ENCODE measurements at places on chromosomes 6 and 20.

DNA sequence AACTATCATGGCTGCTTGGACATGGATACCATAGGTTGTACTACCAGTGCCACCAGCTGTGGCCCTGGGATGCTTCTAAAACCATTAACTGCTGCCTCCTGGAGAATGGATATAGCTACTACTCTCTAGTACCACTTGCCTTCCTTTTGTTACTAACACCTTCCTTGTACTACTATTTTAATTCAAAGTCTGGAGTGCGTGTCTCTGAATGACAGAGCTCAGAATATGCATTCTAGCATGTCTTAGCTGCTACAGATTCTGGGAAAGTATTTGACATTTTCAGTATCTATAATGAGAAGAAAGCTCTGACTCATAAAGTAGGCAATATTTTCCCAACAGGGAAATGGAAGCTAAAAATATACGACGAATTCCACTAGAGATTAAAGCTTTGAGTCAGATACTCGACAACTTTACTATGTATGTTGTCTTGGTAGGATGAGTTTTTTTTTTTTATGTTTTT lies 112.3 kb downstream of the PFDN4 start:
- no peak for DNase-seq

GRCh38 chr20:16043931-16044330 lies 529.3 kb downstream of the KIF16B start:
- no peak for DNase-seq

- no peak for DNase-seq
Observed at GRCh38 chr6:53284901-53285300, 63.8 kb downstream of the ELOVL5 start.

- no peak for DNase-seq
Observed at GRCh38 chr6:105869835-105870440, 216.2 kb upstream of the PRDM1 start.

DNA sequence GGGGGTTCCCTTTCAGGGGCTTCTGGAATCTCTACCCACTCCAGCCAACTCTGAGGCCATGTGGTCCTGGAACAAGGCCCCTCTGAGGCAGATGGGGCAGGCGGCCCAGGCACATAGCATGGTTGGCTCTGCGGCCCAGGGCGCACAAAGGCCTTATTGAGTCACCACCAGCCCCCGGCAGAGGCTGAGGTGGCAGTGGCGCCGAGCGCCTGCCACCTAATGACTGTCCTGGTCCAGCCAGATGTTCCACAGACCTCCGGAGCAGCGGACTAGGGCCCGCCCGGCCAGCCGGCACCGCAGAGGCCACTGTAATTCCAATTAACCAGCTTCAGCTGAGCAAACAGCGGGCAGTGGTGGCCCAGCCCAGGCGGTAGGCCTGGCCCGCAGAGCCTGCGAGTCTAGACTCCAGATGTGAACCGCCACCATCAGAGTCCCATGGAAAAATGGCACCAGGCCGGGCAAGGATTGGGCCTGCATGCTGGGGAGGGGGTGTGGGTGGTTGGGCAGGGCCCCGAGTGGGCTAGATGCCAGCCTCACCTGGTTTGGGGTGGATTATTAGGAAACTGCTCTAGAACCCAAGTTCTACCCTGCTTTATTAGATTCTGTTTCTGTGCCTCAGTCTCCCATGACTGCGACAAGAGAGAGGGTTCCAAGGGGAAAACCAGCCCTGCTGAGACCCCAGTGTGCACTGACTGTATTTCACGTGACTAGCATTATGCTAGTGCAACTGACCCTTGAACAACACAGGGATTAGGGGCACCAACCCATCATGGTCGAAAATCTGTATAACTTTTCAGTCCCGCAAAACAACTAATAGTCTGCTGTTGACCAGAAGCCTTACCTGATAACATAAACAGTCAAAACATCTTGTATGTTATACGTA lies 34.1 kb upstream of the ID1 start:
- DNase-seq = no peak

GRCh38 chr20:50412069-50412468 lies 98.1 kb upstream of the PTPN1 start:
- no peak for DNase-seq

DNA sequence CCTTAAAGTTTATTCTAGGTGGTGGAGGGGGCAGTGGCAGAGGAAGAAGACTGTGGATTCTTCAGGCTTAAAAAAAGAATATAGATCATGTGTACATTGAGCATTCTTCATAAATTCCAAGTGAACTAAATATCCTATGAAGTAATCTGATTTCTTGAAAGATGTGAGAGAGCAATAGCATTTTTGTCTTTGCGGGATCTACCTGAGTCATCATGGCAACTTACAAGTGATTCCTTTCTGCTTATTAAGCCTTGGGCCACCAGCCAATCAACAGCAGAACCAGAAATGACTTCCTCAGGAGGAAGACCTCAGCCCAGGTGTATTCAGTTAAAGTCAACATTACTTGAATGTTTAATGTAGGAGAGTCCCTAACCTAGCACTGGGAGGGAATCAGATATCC lies 756.9 kb downstream of the TFAP2A start:
- no peak for DNase-seq

- DNase-seq = no peak
Observed at GRCh38 chr6:157685596-157686280, 137.3 kb upstream of the SNX9 start.

DNA sequence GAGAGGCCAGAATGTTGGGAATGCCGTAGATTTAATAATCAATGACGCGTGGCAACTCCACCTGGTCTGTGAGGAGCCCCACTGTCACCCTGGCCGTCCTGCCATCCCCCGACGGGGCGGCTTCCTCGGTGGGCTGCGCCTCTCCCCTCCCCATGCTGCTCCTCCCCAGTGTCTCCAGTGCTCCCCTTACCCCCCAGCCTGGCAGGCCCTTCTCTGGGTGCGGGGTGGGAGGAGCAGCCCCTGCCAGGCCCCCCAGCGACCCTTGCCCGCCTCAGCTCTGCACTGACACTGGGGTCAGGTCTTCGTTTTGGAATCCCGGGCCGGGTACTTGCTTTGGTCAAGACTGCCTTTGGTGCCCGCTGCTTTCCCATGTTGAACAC lies 82.3 kb upstream of the FRMD1 start:
- DNase-seq = no peak

GRCh38 chr6:52138284-52138683 lies 47.9 kb upstream of the IL17A start:
- DNase-seq = no peak

- DNase-seq = peak; percentile 25
Observed at GRCh38 chr20:45097485-45098102, 3.3 kb downstream of the KCNS1 start.

- no peak for DNase-seq
Observed at GRCh38 chr6:10458287-10458686, 43.4 kb upstream of the TFAP2A start.

DNA sequence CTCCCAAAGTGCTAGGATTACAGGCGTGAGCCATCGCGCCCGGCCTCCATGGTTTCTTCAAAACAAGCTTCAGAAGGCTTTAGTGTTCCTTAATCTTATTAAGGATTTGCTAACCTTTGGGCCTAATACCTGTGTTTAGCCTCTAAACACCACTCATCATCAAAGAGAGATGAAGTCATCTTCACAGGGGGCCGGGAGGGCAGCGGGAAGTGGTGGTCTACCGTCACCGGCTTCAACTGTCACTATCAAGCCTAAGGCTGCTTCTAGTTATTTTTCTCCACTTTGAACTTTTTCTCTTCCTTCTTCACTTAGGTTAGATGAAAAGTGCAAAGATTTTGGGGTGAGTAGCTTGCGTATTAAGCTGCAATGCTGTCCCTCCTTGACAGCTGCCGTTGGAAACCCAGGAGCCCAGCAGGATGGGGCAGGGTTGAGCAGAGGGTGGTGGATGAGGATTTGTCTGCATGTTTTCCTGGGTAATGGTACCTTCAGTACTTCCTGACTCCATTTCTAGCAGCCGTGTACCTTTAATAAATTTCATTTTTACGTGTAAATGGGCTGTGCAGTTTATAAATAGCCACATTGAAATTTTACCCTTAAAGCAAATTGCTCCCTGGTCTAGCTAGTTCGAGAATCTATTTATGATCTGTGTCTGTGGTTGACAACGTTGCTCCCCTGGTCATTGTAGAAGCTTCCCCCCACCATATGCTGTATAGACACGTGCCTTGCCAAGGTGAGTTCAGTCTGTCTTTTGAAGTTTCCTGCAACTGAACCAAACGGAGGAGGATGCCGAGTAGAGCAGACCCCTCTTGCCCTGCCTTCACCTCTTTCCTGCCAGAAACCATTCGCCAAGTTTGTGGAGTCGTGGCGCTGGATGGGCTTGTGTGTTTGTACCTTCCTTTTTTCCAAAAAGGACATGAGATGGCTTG lies 64.8 kb downstream of the SYNJ2 start:
- no peak for DNase-seq

- DNase-seq = no peak
Observed at GRCh38 chr20:8049310-8049709, 29.7 kb upstream of the TMX4 start.

DNA sequence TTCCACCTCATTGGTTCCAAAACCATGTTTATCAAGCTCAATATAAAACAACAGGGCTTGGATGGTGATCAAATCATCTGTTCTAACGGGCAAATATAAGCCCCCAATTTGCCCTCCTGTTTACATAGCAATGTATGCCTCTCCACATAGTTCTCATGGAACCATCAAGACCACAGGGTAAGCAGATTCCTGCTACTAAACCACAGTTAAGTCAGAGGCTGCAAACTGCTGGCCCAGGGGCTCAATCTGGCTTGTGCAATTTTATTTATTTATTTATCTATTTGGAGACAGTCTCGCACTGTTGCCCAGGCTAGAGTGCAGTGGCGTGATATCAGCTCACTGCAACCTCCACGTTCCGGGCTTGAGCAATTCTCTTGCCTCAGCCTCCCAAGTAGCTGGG lies 18.9 kb upstream of the MTHFD1L start:
- DNase-seq = no peak

- peak; percentile 66 for DNase-seq
Observed at GRCh38 chr20:62776692-62777527, 19.4 kb upstream of the MRGBP start.

- no peak for DNase-seq
Observed at GRCh38 chr6:1390133-1390945, 963 bp downstream of the FOXF2 start.

DNA sequence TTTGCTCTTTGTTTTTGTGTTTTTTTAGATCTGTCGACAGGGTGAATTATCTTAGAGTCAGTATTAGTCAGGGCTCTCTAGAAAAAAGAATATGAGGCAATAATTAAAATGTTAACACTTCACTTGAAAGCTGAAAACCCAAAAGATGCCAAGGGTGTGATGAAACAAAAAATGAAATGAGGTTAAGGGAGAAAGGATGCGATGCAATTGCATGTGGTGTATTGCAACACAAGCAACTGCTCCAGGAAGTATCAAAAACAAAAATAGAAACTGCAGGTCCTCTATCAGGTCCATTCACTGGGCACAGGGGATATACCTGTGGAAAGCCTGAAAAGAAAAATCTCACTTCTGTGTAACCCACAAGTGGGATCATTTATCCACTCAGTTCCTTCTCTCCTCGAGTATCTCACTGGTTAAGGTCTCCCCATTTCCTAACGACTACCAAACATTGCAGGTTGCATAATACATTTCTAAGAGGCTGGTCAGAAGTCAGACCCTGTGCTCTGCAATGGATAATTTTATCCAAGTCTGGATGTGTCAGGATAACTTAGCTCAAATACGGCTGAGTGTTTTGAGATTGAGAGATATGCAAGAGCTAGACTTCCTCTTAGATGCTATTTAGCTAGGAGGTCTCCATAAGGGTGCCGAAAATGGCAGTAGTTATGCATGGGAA lies 257.7 kb upstream of the GJE1 start:
- DNase-seq = no peak

DNA sequence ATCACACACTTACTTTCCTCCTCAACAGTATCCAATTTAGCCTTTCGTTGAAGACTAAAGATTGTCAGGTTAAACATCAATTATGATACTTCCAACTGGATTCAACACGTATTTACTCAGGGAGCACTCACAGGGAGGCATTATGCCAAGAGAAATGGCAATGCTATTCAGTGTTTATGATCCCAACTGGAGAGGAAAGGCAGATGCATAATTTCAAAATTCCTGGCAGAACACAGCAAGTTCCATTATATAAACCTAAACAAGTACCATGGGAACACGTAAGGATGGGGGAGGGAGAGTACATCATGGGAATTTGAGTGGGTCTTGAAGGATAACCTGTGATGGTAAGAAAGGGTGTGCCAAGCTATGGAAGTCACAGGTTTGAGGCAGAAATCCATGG lies 112.7 kb downstream of the ISM1 start:
- DNase-seq = no peak

DNA sequence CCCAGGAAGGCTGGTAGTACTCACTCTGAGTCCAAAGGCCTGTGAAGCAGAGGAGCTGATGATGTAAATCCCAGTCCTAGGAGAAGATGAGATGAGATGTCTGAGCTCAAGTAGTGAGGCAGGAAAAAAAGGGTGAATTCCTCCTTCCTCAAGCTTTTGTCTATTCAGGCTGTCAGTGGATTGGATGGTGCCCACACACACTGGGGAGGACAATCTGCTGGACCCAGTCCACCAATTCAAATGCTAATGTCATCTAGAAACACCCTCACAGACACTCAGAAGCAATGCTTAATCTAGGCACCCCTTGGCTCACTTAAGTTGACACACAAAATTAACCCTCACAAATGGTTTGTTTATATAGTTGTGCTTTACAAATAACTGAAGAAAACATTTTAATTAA lies 94.6 kb downstream of the CD109 start:
- DNase-seq = no peak

- no peak for DNase-seq
Observed at GRCh38 chr20:366041-366718, 14.4 kb upstream of the TRIB3 start.

DNA sequence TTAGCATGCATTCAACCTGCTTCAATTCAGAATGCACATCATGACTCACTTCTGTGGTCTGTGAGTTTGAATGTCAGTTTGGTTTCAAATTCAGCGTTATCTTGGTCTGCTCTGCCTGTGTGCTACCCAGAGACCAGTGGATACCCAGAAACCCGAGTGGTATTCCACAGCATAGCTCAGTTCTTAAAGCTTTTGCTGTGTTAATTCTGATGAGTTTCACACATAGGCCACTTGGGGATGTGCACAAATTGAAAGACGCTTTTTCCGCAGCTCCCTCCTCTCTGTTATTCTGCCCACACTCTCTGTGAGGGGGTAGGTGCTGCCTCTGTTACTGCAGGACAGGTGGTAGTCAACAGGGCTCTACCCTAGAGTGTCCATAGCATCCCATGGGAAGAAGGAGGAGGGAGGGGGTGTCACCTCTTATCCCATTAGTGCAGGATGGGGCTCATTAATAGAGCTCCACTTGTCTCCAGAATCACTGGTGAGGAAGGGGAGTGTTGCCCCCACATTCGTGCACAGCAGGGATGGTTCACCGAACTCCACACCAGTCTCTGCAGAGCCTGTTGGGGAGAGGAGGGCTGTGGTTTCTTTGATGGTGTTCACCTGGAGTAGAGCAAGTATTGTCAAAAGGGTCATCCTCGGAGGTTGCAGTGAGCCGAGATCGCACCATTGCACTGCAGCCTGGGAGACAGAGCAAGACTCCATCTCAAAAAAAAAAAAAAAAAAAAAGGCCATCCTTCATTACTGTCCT lies 29.2 kb upstream of the SDCBP2 start:
- no peak for DNase-seq

DNA sequence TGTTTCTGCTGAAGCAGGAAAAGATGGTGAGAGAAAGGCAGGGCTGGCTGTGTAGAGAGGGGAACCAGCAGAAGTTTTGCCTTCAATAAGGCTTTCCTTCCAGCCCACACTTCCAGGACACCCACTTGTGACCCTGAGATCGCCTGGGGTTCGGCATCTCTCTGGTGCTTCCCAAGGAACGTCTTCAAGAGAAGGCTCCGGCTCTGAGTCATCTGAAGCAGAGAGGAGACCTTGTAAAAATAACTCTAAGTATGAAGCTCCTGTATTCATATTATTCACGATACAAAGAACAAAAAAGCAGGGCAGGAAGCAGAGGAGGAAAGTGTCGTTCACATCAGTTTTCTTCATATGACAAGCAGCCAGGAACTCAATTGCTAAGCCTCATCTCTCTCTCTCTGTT lies 95.4 kb upstream of the MRPS10 start:
- no peak for DNase-seq

Measured in stimulated activated effector memory CD8-positive, alpha-beta T cell treated with anti-CD3 and anti-CD28 coated beads, Interleukin-12 subunit alpha, Interleukin-12 subunit beta, amount 100 ng/mL, for 72 hours (primary cell).